ENCODE measurements at places on chromosomes 3 and 15.

DNA sequence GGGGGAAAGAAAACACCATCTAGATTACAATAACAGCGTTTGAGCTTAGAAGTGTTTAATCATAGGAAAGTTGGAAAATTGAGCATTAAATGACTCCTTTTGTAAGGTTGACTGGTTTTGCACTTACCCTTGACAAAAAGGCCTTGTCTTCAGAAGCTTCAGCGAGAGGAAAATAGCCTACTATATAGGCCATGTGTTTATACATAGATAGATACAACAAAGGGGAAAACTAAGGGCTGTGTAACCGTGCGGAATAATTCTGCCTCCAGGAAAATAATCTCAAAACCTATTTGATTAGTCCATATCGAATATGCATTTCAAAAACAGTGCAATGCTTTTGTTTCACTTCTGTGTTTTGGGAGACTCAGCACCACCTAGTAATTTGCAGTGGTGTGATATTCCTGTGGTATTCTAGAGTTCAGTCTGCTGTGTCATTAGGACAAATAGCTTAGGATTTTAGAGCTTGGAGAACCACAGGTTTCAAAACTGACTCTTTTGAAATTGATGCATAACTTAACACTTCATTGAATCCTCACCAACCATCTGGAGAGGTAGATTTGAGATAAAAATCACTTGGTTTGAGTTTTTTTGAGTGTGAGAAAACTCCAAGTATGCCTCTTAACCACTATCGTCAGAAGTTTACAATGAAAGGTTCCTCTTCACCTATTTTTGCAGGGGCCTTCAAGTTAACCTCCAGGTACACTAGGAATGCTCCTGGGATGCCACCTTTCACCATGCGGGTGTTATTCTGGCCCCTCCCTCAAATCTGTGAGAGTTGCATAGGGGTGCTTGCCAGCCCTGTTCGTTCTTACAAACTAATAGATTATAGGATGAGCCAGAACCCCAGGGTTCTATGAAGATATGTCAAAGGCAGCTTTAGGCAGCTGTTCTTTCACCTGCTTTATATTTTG, 1.9 kb downstream of the ARHGAP31 start:
- DNase-seq, result no peak

DNA sequence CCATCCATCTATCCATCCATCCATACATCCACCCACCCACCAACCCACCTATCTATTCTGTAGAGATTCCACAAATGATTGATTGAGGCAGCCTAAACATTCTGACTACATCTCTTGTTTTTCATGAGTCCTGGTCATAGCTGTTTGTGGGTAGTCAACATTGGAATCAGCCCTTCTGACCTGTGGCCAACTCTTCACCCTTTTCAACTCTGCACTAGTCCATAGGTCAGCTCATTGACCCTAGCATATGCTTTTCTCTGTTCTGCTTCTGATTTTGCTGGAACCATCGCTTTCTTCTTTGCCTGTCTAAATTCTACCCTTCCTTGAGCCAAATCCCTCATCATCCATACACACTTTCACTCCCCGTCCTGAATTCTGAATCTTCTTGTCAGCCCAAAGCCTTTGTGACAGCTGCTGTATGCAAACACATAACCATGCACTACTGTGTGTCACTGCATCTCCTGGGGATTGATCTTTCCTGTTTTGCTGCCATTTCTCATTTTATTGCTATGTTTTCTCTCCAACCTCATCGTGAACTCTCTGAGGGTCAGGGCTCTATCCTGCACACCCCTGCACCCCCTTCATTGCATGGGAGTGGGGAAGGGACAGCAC, 16.8 kb upstream of the KCTD6 start:
- DNase-seq, result no peak

DNA sequence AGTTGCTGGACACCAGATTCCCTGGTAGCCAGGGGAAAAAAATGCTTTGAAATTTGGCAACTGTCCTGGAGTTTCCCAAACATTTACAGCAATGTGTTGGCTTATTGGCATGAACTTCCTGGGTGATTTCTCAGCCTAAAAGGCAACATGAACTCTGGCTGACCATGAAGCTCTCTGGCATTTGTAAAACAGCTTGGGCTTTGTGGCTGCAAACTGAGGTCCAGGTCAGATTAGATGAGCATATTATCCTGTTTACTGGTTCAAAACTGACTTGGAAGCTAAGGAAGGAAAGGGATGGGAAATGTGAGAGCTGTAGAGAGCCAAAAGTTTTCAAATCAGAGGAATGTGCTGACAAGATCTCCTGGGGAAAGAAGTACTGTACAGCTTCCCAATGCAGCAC, 139.0 kb downstream of the P3H2 start:
- DNase-seq, result no peak

DNA sequence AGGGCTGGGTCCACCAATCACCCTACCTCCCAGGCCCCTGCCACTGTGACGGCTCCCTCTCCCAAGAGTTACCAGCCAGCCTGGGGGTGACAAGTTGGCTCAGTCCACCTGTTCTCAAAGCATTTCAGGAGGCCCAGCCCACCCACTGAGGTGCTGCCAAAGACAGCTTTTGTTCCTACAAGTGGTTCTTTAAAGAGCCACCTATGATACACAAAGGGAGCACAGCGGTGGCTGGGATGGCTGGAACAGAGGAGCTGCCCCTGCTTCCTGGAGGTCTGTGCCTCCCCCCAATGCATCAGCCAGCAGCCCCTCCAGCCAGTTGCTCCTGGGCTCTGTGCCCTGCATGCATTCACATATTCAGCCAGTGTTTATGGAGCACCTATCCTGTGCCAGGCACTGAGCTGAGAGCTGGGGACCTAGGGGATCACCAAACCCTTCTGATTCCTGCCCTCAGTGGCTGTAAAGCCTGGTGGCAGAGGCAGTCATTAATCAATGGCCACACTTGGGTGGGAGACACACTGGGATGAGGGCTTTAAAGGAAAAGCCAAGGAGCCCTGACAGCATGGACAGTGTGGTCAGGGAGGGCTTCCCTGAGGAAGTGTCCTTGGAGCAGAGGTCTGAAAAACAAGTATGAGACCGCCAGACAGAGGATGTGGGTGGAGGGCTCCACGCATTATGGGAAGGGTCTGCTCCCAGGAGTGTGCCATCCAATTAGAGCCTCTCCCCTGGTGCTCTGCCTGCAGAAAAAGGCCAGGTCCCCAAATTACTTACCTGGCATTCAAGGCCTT, 107.1 kb upstream of the LINGO1 start:
- no peak for DNase-seq

GRCh38 chr3:149600634-149601033, 57.2 kb downstream of the WWTR1 start:
- DNase-seq, result no peak

GRCh38 chr3:38970851-38971638, 80.7 kb downstream of the SCN11A start:
- DNase-seq, result no peak

- DNase-seq, result no peak
Measured at GRCh38 chr3:121566773-121567172, 976 bp upstream of the ARGFX start.

GRCh38 chr3:40200692-40201316, 108.7 kb upstream of the EIF1B start:
- no peak for DNase-seq
